ENCODE measurements at places on chromosomes 5 and 9.

GRCh38 chr9:81489046-81489445 is 200.3 kb downstream of the TLE1 start:
- peak; percentile 50 for DNase-seq
- H3K27ac ChIP-seq: peak overlapping the region; percentile 78
- H3K4me1 ChIP-seq: peaks cover 24% of the 10 kb centered on the region
- no peaks in the 10 kb centered on the region for H3K36me3 ChIP-seq
- no peak overlapping the region for H3K4me3 ChIP-seq

DNA sequence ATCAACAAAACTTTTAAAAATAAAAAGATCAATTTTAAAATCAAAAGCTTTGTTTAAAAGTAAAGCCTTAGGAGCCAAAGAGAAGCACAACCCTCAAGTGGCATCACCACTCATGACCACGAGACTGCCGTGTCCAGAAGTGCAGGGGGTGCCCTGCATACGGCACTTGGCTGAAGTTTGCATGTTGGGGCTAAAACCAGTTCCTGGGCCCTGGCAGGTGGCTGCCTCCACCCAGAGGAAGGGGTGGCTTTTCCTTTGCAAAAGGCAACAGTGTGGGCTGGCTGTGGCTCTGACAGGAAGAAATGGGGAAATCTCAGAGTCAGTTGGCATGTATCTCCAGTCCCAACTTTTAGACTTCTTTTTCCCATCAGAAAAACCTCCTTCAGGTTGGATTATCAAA is 15.3 kb downstream of the TRMO start:
- no peak overlapping the region for H3K4me3 ChIP-seq
- no peaks in the 10 kb centered on the region for H3K27me3 ChIP-seq
- DNase-seq: peak; percentile 22
- peaks cover 47% of the 10 kb centered on the region for H3K36me3 ChIP-seq
- H3K27ac ChIP-seq: no peak overlapping the region

DNA sequence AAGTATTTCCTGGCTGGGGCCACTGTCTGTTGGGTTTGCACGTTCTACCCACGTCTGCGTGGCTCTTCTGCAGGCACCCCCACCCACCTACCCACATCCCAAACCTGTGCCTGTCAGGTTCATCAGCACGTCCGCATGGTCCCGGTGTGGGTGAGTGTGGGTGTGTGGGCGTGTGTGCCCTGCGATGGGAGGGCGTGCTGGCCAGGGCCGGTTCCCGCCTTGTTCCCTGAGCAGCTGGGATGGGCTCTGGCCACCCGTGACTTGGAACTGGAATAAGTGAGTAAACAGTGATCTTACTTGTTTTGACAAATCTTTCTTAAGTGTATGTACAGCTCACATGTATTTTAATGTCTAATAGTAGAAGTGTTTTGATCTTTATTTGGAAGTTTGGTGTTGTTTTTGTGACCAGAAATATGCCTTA is 20.4 kb downstream of the ERGIC1 start:
- H3K4me1 ChIP-seq: peaks cover 4% of the 10 kb centered on the region
- H3K4me3 ChIP-seq: no peak overlapping the region
- H3K27ac ChIP-seq: no peak overlapping the region

GRCh38 chr5:55188656-55189540 is 15.9 kb upstream of the CDC20B start:
- no peak overlapping the region for H3K27ac ChIP-seq
- no peaks in the 10 kb centered on the region for H3K36me3 ChIP-seq
- no peak overlapping the region for H3K4me3 ChIP-seq
- DNase-seq: no peak

- H3K27me3 ChIP-seq: no peaks in the 10 kb centered on the region
- H3K4me3 ChIP-seq: no peak overlapping the region
- H3K4me1 ChIP-seq: no peaks in the 10 kb centered on the region
- H3K27ac ChIP-seq: no peak overlapping the region
These were observed 1200.6 kb downstream of the PTPRD start for GRCh38 chr9:9412241-9412640.

DNA sequence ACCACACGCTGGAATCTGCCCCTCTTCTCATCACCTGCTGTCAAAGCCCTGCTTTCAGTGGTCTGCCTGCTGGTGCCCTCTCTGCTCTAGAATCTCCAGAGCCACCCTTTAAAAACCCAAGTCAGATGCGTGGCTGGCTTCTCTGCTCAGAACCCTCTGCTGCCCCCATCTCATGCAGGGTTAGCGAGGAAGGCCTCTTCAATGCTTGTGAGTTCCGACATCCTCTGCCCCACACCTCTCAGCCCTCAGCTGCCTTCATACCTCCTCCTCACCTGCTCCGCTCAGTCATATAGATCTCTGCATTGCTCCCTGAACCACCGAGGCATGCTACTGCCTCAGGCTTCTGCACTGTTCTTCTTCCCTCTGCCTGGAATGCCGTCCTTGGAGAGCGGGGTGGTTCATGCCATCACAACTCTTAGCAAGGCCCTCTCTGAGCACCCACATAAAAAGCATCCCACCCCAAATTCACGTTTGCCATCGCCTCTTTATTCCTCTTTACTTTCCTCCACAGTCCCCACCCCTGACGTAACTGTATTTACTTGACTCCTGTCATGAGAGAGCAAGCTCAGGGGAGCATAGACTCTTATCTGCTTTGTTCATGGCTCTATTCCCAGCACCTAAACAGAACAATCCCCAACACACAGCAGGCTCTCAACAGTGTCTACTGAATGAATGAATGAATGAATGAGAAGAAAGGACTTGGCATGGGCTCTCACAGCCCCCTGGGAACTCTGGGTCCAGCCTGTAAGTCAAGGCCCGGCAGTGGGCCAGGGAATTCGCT is 10.4 kb downstream of the SHB start:
- no peak overlapping the region for H3K27ac ChIP-seq
- no peak for DNase-seq

GRCh38 chr5:56037531-56038010 is 42.8 kb upstream of the IL6ST start:
- no peak overlapping the region for H3K4me3 ChIP-seq
- no peaks in the 10 kb centered on the region for H3K36me3 ChIP-seq
- H3K4me1 ChIP-seq: no peaks in the 10 kb centered on the region
- H3K27me3 ChIP-seq: no peaks in the 10 kb centered on the region

DNA sequence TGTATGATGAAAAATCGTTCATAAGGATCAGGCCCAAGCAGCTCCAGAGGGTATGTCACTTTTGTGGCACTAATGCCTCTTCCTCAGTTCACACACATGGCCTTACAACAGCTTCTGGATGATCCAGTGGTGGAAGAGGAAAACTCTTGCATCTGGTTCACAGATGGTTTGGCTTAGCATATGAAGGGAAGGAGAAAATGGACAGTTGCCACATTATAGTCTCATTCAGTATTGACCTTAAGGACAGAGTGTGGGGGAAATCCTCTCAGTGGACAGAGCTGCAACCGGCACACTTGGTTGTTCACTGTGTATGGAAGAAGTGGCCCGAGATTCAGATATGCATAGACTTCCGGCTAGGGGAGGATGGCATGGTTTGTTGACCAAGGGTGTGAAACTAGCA is 22.8 kb downstream of the C9orf57 start:
- DNase-seq: no peak
- peaks cover 6% of the 10 kb centered on the region for H3K27me3 ChIP-seq
- H3K27ac ChIP-seq: no peak overlapping the region

GRCh38 chr5:111636736-111637135 is 120.3 kb downstream of the NREP start:
- H3K4me1 ChIP-seq: no peaks in the 10 kb centered on the region
- H3K36me3 ChIP-seq: no peaks in the 10 kb centered on the region
- H3K27ac ChIP-seq: no peak overlapping the region
- H3K27me3 ChIP-seq: no peaks in the 10 kb centered on the region
- DNase-seq: no peak

DNA sequence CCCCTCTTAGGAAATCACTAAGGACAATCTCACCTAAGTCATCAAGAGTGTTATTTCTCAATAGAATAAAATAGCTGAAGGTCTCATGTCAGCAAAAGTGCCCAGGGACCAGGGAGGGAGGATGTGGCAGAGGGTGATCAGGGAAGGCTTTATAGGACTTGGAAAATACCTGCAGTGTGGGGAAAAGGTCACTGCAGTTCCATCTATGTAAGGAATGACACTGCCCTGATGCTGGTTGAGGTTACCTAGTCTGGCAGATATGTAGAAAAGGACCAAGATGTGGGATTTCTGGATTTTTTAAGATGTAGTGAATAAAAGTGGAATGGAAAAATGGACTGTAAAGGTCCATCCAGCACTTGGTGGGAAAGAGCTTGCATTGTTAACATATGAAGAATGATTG is 18.3 kb downstream of the PRDM9 start:
- no peak for DNase-seq
- no peak overlapping the region for H3K27ac ChIP-seq
- H3K4me1 ChIP-seq: no peaks in the 10 kb centered on the region

DNA sequence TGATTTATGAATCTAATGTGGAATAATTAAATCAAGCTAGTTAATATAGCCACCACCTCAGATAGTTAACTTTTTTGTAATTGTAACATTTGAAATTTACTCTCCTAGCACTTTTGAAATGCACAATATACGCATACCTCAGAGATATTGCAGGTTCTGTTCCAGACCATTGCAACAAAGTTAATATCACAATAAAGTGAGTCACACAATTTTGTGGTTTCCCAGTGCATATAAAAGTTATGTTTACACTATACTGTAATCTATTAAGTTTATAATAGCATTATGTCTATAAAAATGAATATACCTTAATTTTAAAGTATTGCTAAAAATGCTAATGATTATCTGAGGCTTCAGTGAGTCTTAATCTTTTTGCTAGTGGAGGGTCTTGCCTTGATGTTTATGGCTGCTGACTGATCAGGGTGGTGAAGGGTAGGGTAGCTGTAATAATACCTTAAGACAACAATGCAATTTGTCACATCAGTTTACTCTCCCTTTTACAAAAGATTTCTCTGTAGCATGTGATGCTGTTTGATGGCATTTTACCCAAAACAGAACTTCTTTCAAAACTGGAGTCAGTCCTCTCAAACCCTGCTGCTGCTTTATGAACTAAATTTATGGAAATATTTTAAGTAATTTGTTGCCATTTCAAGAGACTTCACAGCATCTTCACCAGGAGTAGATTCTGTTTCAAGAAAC is 235.1 kb upstream of the ADAMTSL1 start:
- H3K4me1 ChIP-seq: no peaks in the 10 kb centered on the region
- H3K27ac ChIP-seq: no peak overlapping the region
- DNase-seq: no peak
- no peaks in the 10 kb centered on the region for H3K36me3 ChIP-seq

- H3K27ac ChIP-seq: no peak overlapping the region
- no peak for DNase-seq
- H3K4me3 ChIP-seq: no peak overlapping the region
- peaks cover 15% of the 10 kb centered on the region for H3K4me1 ChIP-seq
- no peaks in the 10 kb centered on the region for H3K36me3 ChIP-seq
These were observed 47.3 kb upstream of the TNC start for GRCh38 chr9:115165233-115165632.

DNA sequence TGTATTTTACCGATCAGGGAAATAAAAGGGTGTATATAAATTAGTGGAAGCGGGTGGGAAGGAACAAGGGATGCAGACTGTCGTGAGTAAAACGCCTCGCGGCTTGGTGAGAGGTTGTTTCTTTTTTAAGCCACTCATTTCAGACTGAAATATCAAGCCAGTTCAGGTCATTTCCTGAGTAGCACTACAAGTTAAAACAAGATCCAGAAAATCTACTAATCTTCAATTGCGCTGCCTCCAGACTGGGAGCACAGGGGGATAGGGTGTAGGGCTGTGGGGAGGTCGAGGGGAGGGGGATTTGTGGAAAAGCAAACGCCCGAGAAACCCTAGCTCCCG is 140.8 kb downstream of the TSSK1B start:
- DNase-seq: no peak
- H3K27ac ChIP-seq: no peak overlapping the region
- H3K4me3 ChIP-seq: no peak overlapping the region
- no peaks in the 10 kb centered on the region for H3K36me3 ChIP-seq
- no peaks in the 10 kb centered on the region for H3K4me1 ChIP-seq

DNA sequence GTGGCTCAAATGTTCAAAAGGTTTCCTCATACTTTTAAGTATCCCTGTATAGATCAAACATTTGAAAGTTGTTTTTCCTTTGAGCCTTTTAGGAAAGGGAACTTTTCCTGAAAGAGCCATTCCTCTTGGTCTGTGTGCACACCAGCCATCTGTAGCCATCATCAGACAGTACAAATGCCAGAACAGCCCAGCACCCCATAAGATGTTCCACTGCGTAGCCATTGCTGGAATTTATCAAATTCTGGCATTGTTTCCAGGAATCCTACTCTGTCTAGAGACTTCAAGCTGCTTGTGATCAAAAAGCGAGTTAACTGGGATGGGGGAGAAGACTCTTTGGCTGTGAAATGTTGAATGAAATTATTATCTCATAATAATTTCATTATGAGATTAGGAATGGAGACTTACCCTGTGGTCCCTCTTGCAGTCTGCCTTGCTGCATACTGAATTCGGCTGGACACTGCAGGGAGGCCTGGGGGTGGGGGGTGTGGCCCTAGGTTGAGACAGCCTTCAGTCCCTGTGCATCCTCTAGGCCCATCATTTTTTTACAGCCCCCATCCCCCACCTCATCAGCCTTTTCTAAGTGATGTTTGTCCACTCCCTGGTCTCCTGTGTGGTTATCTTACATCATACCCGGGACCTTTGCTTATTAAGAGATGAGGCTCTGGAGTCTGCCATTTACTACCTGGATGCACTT is 99.8 kb downstream of the RALGPS1 start:
- peaks cover 52% of the 10 kb centered on the region for H3K27me3 ChIP-seq
- H3K4me3 ChIP-seq: no peak overlapping the region
- H3K4me1 ChIP-seq: no peaks in the 10 kb centered on the region
- H3K36me3 ChIP-seq: no peaks in the 10 kb centered on the region
- no peak overlapping the region for H3K27ac ChIP-seq

DNA sequence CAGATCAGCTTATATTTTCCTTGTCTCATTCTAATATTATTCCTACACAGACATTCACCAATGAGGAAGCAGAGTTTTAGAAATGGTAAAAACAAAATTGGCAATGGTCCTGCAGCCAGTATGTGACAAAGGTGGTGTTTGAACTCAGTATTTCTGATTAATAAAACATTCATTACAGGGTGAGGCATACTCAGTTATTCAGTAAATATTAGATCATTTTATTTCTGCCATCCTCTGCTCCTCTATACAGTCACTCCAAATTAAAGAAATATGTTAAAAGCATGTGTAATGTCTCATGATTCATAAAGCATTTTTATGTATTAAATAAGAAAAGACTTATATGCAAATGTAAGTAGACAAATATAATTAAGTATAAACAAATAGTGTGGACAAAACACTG is 684.6 kb upstream of the ACO1 start:
- no peak overlapping the region for H3K27ac ChIP-seq
- DNase-seq: no peak
- no peaks in the 10 kb centered on the region for H3K27me3 ChIP-seq
- no peak overlapping the region for H3K4me3 ChIP-seq
